ENCODE measurements at places on chromosomes 2 and 18. TPM values are rescaled to one million over a fixed set of nuclear protein-coding genes. Genes with fewer than 3 reads are reported as not detected.

GRCh38 chr2:225590932-225591331, 191.4 kb downstream of the NYAP2 start:
- no peaks in the 10 kb centered on the region for H3K36me3 ChIP-seq
- H3K27me3 ChIP-seq: no peaks in the 10 kb centered on the region
- H3K27ac ChIP-seq: no peak overlapping the region
- H3K4me1 ChIP-seq: no peaks in the 10 kb centered on the region
- no peak overlapping the region for H3K4me3 ChIP-seq
- no peak for DNase-seq

- peaks cover 8% of the 10 kb centered on the region for H3K4me1 ChIP-seq
- no peak overlapping the region for H3K27ac ChIP-seq
- H3K4me3 ChIP-seq: no peak overlapping the region
- no peaks in the 10 kb centered on the region for H3K27me3 ChIP-seq
- no peak for DNase-seq
Measured at GRCh38 chr2:178409261-178409660, 41.7 kb downstream of the PRKRA start.

OTOS gene
- total RNA-seq: not detected

- H3K27me3 ChIP-seq: no peaks in the 10 kb centered on the region
- H3K4me3 ChIP-seq: no peak overlapping the region
- H3K27ac ChIP-seq: no peak overlapping the region
Measured at GRCh38 chr2:159199761-159200465, 86.6 kb downstream of the WDSUB1 start.

DNA sequence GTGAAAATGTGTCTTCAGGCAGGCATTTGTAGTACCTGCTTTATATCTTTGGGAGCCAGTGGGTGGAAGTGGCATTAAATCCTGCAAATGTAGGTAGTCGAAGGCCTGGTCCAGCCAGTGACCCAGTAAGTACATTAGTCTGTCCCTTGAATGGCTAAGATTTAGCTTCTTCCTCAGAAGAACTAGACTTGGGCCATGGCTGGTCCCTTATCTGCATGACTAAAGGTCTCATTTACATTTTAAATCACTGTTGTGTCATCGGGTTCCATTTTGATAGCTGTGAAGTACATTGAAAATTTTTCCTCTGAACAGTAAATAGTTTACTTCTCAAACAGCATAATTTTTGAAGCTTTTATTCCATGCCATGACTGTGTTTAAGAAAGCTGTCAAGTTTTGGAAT, 438.4 kb upstream of the KLHL29 start:
- H3K36me3 ChIP-seq: no peaks in the 10 kb centered on the region
- DNase-seq: no peak
- H3K4me3 ChIP-seq: no peak overlapping the region
- no peaks in the 10 kb centered on the region for H3K27me3 ChIP-seq
- H3K27ac ChIP-seq: no peak overlapping the region
- no peaks in the 10 kb centered on the region for H3K4me1 ChIP-seq

NPPC gene
- total RNA-seq: not detected

GRCh38 chr2:136381245-136381644, 263.3 kb upstream of the CXCR4 start:
- no peaks in the 10 kb centered on the region for H3K27me3 ChIP-seq
- H3K36me3 ChIP-seq: no peaks in the 10 kb centered on the region
- H3K4me1 ChIP-seq: no peaks in the 10 kb centered on the region
- no peak overlapping the region for H3K27ac ChIP-seq

DNA sequence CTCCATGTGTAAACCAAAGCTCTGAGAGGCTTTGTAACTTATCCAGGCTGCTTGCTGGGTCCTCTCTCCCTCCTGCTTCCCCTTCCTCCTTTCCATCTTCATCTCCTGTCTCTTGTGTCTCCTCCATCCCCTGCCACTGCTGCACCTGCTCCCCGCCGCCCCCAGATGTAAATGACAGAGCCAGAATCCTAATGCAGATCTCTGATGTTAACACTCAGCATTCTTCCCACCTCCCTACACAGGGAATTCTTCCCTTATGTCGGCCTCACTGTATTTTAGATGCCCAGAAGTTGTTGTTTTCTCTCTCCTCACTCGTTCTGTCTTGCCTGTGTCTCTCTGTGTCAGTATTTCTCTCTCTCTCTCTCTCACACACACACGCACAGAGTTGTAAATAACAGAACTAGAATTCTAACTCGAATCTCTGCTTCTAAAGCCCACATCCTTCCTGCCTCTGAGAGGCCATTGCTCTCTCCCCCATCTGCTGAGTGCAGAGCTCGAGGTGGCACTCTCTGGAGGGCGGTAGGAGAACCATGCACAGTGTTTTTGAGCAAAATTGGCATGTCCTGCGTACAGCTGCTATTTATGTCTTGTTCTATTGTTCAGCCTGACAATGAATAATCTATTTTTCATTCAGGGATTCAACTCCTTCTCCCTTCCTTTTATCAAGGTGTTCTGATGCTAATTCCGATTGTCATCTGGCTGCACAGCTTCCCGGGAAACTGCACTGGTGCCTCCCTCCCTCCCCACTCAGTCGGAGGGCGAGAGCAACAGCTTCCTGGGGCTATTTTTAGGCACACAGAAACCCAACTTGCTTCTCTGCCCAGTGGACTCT, 219.9 kb downstream of the SH3RF3 start:
- H3K27me3 ChIP-seq: no peaks in the 10 kb centered on the region
- H3K36me3 ChIP-seq: no peaks in the 10 kb centered on the region
- H3K4me3 ChIP-seq: no peak overlapping the region

SEPTIN10 gene
- 152 TPM for total RNA-seq

DNA sequence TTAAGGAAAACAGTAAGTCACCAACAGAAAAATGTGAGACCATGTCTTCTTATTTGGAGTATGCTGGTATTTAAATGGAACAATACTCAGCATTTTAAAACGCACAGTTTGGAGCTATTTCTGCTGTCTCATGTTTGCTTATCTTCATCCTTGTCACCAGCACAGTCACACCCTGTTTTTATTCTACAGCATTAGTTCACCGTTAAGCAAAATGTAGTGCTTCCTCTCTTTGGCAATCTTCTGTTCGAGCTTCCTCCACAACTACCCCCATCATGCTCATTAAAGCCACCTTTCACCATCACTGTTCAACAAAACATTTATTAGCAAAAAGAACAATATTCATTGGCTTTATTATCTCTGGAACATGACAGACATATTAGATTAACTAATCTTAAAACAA, 64.0 kb downstream of the SLC40A1 start:
- H3K4me1 ChIP-seq: peaks cover 5% of the 10 kb centered on the region
- H3K27me3 ChIP-seq: no peaks in the 10 kb centered on the region
- H3K27ac ChIP-seq: no peak overlapping the region
- no peak for DNase-seq

Data from suprapubic skin (tissue), 4 donors.